ENCODE measurements at places on chromosomes 2 and 18. TPM values are rescaled to one million over a fixed set of nuclear protein-coding genes. Genes with fewer than 3 reads are reported as not detected.

GRCh38 chr2:5674026-5674340 lies 18.2 kb upstream of the SOX11 start:
- no peak overlapping the region for H3K27ac ChIP-seq
- peaks cover 9% of the 10 kb centered on the region for H3K27me3 ChIP-seq
- no peaks in the 10 kb centered on the region for H3K36me3 ChIP-seq
- no peak for DNase-seq

OTX1 gene
- not detected for total RNA-seq

DNA sequence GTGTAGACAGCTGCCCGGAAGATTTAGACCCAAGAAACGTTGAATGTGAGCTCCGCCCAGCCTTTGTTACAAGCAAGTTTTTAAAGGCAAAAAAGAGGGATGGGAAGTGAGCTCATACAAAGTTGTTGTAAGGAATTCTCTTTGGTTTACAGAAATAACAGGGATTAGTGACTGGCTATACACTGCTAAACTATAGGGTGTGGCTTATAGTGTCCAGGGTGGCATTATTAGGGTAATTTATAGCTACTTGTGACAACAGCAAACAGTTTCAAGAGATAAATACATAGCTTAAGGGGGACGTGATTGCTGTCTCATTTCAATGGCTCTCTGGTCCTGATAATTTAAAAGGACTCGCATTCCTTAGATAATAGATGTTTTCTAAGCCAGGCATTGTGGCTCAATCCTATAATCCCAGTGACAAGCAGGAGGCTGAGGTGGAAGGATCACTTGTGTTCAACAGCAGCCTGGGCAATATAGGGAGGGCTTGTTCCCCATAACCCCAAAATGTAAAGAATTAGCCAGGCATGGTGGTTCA lies 66.5 kb upstream of the TGIF1 start:
- DNase-seq, result no peak
- H3K4me3 ChIP-seq, result no peak overlapping the region
- no peaks in the 10 kb centered on the region for H3K36me3 ChIP-seq
- H3K27me3 ChIP-seq, result no peaks in the 10 kb centered on the region
- H3K27ac ChIP-seq, result no peak overlapping the region

ZNF142 gene
- 40.3 TPM for total RNA-seq
